K562 (cell line): ENCODE measurements at places on chromosomes 16 and 17.

- DNase-seq: no peak
These were observed 9.0 kb upstream of the TBC1D3B start for GRCh38 chr17:36185416-36185815.

DNA sequence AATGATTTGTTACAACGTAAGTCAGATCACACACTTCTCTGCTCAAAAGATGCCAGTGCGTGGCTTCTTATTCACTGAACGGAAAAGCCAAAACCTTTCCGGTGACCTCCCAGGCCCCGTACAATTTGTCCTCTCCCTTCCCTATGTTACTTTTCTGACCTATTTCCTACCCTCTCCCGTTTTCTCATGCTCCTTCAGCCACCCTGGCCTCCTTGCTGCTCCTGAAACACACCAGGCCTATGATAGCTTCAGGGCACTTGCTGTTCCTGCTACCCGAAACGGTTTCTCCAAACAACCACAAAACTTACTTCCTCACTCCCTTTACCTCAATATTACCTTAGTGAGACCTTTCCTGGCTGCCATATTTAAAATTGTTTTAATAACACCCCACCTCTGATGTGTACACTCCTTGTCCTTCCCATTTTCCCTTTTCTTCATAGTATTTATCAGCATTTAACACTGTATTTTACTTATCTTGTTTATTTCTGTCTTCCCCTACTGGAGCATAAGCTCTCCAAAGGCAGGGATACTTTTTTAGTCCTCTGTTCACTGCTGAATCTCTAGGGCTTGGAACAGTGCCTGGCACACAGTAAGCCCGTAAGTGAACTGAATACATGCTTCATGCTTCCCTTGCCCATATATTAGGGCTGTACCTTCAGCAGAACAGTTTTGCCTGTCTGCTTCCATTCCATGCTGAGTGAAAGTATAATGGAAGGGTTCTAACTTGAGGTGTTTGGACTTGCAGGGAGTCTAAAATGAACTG is 10.9 kb upstream of the ARL2BP start:
- DNase-seq: no peak

DNA sequence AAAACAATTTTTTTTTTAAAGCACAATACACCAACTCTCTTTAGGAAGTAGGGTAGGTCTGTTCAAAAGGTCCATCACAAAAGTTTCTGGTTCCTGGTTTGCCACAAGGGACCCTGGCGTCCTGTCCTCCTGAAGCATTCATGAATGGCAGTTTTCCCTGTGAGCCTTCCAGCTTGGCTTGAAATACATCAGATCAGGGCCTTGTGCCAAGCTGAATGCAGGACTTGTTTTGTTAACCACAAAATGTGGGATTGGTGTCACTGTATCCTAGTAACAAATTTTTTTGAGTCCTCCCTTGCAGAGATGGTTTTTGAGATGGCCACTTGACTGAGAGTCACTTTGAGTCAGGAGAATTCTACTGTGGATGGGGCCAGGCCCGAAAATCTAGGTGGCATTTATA is 3.9 kb downstream of the GNAO1 start:
- no peak for DNase-seq

- DNase-seq: peak; percentile 39
These were observed 295.8 kb downstream of the FOXL1 start for GRCh38 chr16:86874141-86874540.

DNA sequence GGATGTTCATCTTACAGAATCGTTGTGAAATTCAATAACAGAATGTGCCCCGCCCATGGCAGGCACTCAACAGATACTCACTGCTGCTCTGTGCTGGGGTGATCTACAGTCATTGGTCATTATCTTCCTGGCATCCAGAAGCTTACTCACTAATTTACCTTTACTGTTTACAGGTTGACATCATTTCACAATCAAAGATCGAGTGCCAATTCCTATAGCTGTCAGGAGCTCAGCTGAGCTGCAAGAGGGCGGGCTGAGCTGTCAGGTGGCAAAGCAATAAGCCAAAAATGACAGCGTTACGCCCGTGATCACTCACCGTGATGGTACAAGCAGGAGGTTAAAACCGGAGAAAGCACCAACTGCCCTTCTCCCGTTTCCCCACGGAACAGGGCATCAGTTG is 51.2 kb downstream of the LITAF start:
- DNase-seq: no peak

DNA sequence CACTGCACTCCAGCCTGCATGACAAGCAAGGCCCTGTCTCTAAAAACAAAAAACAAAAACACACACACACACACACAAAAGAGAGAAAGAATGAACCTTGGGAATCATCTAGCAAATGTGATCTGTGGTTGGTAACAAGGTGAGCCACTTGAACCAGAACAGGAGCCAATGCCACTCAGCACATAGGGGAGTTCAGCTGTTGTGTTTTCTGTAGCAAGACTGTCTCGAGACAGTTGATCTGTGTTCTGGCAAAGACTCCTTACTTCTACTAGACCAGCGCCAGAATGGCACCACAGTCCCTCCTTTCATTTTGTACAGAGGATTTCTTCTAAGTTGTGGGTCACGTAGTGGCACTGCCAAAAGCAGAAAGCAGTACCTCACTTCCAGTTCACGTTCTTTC is 20.7 kb downstream of the ATP2A1 start:
- DNase-seq: no peak
